ENCODE measurements at places on chromosomes 3 and 15.

- DNase-seq, result no peak
Observed at GRCh38 chr3:48500656-48501055, 3.3 kb downstream of the SHISA5 start.

DNA sequence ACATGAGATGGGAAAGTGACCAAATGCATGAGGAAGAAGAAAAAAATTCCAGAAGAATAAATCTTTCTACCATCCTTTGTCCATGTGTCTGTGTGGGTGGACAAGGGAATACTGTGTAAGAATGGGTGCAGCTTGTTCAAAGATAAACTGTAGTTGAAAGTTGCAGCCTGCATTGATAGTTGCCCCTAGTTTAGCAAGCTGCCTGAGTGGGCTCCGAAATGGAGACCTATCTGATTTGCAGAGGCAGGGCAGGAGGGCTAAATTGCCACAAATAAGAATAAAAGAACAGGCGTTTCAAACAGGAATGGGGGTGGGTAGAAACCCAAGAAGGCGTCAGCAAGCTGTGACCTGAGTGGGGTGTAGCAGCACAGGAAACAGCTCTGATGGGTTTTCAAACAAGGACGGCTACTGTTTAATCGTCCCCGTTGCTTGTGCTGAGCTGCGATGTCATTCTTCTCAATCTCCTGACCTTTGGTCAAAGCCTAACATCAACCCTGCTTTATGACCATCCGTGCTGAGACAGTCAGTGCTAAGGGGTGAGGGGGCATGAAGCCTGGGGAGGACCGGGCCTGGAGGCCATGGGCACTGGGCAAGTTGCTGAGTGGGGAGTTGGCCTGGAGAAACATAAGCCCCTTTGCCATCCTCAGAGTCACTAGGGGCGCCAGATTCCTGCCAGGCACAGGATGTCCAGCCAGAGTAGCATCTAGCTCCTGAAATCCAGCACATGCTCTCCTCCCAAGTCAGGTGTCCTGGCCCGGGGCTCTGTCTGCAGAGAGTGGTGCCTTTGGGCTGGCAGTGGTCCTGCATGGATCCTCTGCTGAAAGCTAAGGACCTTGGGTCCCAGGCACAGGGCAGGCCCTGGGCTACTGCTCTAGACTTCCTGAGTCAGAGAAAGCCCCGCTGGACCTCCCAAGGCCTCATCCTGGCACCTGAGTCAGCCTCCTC, 19.2 kb upstream of the C15orf39 start:
- DNase-seq, result no peak

DNA sequence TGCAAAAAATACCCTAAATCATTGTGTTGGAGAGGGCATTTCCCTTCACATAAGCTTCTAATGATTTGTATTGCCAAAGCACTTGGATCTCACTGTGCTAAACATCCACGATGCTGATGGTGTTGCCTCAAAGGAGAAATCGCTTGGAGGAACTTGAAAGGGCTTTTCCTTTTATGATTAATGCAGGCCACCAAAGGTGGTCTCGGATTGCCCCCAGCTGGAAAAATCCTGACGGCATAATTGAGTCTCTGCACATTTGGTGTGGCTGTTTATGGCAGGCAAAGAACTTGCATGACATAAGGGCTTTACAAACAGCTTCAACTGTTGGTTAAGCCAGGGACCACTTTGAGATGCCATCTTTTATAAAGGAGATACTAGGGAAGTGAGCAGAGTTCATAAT, 664.0 kb upstream of the ADAMTS9 start:
- no peak for DNase-seq

DNA sequence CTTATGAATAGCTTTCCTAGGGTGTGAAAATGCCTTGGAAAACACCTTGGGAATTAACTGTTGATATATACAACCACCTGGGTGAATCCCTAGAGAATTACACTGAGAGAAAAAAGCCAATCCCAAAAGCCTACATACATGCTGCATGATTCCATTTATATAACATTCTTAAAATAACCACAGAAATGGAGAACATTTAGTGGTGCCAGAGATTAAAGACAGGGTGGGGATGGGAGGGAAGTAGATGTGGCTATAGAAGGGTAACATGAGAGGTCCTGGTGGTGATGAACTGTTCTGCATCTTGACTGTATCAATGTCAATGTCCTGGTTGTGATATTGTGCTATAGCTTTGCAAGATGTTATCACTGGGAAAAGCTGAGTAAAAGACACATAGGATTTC, 291.0 kb downstream of the CLSTN2 start:
- DNase-seq, result no peak

DNA sequence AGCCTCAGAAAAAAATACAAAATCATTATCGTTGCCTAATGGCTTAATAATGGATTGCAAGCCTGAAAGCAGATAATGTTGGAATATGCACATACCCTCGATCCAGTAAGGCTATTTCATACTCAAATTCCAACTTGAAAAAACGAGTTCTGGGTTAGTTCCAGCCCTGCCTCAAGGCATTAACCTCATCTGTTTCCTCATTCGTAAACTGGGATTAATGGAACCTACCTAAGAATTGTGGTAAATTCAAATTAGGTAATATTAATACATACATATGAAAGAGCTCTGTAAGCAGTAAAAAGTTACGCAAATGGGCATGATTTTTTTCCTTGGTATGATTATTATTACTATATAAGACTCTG, 107.5 kb downstream of the SRGAP3 start:
- DNase-seq, result no peak

GRCh38 chr3:150798122-150798618, 35.2 kb upstream of the SIAH2 start:
- DNase-seq, result no peak
